Activated CD4-positive, alpha-beta T cell treated with anti-CD3 and anti-CD28 coated beads for 36 hours (primary cell): ENCODE measurements at places on chromosomes 12 and 14.

DNA sequence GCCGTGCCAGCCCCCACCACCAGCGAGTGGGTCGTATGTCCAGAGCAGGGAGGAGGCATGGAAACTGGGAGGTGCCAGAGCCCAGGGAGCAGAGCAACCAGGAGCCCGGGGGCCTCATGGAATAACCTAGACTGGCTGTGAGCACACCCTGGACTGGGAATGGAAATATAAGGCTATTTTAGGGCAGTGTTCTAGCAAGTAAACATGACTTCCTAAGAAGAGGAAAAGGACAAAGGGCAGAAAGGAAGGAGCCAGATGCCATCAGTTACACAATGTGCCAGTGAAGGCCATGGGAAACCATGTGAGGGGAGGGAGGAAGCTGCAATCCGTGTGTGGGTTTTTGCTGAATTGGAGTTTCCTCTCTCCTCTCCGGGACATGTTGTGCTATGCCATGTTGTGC lies 18.7 kb upstream of the CPM start:
- DNase-seq = no peak

DNA sequence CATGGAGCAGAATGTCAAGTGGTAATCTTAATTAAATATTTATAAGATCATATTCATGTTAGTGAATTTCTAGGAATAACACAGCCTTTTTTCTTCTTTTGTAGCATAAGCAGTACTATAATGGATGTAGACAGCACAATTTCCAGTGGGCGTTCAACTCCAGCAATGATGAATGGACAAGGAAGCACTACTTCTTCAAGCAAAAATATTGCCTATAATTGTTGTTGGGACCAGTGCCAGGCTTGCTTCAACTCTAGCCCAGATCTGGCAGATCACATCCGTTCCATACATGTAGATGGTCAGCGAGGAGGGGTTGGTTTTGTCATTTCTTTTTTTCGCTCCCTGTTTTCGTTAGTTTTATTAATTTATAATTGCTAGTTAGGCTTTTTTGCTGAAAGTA lies 23.1 kb downstream of the AEBP2 start:
- DNase-seq = no peak

- DNase-seq = no peak
These were observed 32.1 kb downstream of the PPFIBP1 start for GRCh38 chr12:27555925-27556778.

- DNase-seq = no peak
These were observed 122.5 kb downstream of the PHLDA1 start for GRCh38 chr12:75908961-75909605.

GRCh38 chr14:99880651-99881420 lies 87.6 kb downstream of the EML1 start:
- no peak for DNase-seq
